CD4-positive, alpha-beta T cell (primary cell): ENCODE measurements at places on chromosomes 7 and 10.

DNA sequence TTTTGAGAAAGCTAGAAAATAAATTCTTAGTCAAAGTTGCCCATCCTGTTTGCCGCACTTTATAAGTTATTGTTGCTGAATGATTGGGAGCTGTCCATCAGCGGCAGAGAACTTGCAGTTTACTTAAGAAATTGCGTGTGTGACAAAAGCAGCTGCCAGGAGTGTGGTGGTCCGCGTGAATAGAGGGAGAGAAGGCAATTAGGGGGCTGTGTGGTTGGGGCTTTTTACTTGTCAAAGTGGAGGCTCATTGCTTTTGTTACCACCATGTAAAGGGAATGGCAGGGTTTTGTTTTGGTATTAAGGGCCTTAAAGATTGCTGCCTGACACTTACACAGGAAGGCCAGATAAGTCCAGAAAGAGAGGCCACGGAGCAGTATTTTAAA lies 177.8 kb downstream of the TCF7L2 start:
- no peak for DNase-seq

GRCh38 chr7:73429215-73429614 lies 4.4 kb upstream of the FZD9 start:
- no peak for DNase-seq

GRCh38 chr7:137774793-137775201 lies 72.0 kb downstream of the DGKI start:
- DNase-seq = no peak

GRCh38 chr10:9268176-9268575 lies 1213.7 kb downstream of the GATA3 start:
- DNase-seq = no peak
